Esophagus muscularis mucosa (tissue), 4 donors: ENCODE measurements at places on chromosomes 12 and 14. TPM values are rescaled to one million over a fixed set of nuclear protein-coding genes. Genes with fewer than 3 reads are reported as not detected.

The SLC10A1 gene
- total RNA-seq = not detected

DNA sequence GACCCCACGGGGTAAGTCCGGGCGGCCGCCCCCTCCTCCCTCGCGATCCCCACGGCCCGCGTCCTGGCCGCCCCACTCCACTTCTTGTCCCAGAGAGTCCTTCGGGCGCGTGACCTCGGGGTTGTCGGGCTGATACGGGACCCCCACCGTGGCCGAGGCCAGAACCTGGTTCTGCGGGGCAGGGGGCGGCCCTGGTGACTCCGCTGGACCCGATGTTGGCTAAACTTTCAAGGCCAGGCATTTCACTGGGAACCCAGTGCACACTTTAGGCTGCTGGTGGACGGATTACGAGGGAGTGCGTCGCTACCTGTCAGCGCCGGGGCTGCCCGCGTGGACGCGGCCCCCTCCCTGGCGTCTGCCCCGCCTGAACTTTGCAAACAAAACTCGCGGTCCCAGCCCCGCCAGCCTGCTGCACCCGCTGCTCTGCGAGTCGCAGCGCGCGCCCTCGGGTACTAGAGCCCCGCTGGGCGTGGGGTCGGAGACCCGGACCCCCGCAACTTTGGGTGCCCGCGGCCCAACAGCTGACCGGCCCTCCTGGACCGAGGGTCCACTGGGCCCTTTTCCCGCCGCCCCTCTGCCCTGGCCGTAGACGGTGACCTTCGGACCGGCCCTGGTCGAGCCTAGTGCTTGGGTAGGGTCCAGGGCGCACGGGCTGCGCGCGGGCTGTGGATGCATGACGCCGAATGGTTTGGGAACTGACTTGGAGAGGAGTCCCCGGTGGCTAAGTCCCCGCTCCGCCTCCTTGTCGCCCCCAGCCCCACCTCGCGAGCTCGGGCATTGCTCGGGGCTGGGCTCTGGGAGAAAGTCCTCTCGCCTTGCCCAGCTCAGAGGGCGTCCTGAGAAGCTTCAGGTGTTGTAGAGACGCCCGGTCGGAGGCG is 624 bp downstream of the RIN3 start:
- H3K36me3 ChIP-seq = no peaks in the 10 kb centered on the region
- H3K27ac ChIP-seq = peak overlapping the region; percentile 86
- no peaks in the 10 kb centered on the region for H3K27me3 ChIP-seq
- no peak for DNase-seq
- peak overlapping the region; percentile 89 for H3K4me3 ChIP-seq

The RNASE3 gene
- not detected for total RNA-seq

The TMEM233 gene
- total RNA-seq = 0.17 TPM

DNA sequence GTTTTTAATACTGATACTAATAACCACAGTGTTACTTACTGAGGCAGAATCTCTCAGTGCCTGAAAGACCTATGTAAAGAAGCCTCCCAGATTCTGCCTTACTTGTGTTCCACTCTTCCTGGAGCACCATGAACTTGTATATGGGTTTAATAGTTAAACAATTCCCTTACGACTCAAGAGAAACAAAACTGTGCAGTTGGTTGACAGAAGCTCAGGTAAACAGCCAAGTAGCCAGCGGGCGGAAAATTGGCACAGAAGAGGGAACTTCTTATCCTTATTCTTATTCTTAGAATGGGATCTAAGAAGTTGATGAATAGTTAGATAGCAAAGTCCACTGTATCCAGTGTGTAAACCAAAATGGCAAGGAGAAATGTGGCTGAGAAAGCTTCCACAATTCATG is 22.7 kb upstream of the MAGOHB start:
- H3K27me3 ChIP-seq = no peaks in the 10 kb centered on the region
- H3K27ac ChIP-seq = no peak overlapping the region
- no peak overlapping the region for H3K4me3 ChIP-seq
- no peaks in the 10 kb centered on the region for H3K36me3 ChIP-seq
- no peak for DNase-seq

GRCh38 chr12:99974146-99974545 is 10.6 kb downstream of the ANKS1B start:
- H3K27ac ChIP-seq = no peak overlapping the region
- H3K36me3 ChIP-seq = no peaks in the 10 kb centered on the region
- H3K4me1 ChIP-seq = peaks cover 12% of the 10 kb centered on the region
- DNase-seq = no peak
- no peak overlapping the region for H3K4me3 ChIP-seq

- no peak overlapping the region for H3K4me3 ChIP-seq
- H3K4me1 ChIP-seq = no peaks in the 10 kb centered on the region
Measured at GRCh38 chr12:101207086-101207780, 2.8 kb downstream of the SLC5A8 start.

The CIDEB gene
- 12.5 TPM for total RNA-seq

- H3K4me1 ChIP-seq = no peaks in the 10 kb centered on the region
- DNase-seq = no peak
- H3K27ac ChIP-seq = no peak overlapping the region
Measured at GRCh38 chr14:61090432-61091216, 109.6 kb downstream of the SLC38A6 start.

DNA sequence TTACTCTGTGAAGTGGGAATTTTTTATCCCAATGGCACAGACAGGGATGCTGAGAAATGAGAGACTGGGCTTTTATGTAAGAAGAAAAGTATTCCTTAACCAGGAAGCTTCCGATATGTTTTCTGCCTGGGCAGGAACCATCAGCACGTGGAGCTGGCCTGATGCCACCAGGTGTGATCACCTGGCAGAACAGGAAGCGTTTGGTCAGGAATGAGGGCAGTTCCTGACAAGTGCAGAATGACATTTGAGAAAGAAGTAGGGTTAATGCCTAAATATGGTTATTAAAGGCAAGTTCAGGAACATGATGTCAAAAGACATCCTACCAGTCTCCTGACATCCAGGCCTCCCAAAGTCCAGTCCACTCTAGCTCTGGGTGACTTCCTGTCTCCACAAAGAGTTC is 210.3 kb downstream of the NUAK1 start:
- H3K27me3 ChIP-seq = no peaks in the 10 kb centered on the region
- no peaks in the 10 kb centered on the region for H3K4me1 ChIP-seq

DNA sequence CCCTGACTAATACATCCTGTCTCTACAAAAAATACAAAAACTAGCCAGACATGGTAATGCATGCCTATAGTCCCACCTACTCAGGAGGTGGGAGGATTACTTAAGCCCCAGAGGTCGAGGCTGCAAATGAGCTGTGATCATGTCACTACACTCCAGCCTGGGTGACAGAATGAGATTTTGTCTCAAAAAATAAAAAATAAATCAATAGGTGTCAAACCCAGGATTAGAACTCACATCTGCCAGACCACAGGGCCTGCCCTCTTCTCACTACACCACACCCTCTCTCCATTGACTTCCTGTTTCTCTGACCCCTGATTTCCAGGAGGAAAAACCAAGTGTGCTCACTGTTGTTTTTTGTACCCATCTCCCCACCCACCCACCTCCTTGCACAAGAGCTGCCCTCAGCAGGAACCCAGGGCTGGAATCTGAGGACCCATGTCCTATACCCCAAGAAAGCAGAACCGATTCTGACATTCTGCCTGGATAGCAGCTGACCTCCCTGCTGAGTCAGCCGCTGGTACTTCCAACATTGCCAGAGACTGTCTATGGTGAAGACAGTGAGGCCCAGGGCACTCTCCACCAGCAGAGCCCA is 6.2 kb downstream of the CMKLR1 start:
- H3K4me1 ChIP-seq = peaks cover 26% of the 10 kb centered on the region
- H3K4me3 ChIP-seq = no peak overlapping the region
- H3K36me3 ChIP-seq = no peaks in the 10 kb centered on the region
- no peak overlapping the region for H3K27ac ChIP-seq
- H3K27me3 ChIP-seq = no peaks in the 10 kb centered on the region

The IL23A gene
- not detected for total RNA-seq

The NRDE2 gene
- total RNA-seq = 8.0 TPM

GRCh38 chr12:508145-508544 is 48.4 kb downstream of the B4GALNT3 start:
- H3K4me3 ChIP-seq = no peak overlapping the region
- H3K4me1 ChIP-seq = no peaks in the 10 kb centered on the region
- DNase-seq = no peak
- no peaks in the 10 kb centered on the region for H3K36me3 ChIP-seq
- H3K27ac ChIP-seq = no peak overlapping the region
- H3K27me3 ChIP-seq = no peaks in the 10 kb centered on the region

DNA sequence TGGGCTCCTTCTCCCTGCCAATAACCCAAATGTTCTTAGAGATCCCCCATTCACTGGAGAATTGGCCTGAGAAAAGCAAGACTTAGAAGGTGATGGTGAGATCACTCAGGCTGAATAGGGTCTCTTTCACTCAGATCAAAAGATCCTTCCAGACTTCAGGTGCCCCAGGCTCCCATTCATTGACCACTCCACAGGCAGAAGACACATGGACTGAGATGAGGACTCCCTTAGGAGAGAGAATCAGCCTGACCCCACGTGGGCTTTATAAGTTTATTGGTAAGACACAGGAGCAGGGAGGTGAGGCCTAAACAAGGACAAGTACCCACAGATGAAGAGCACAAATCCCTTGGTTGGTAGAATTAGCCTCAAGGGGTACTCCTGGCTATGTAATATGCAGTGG is 6.1 kb upstream of the KRT72 start:
- H3K4me3 ChIP-seq = no peak overlapping the region
- no peak overlapping the region for H3K27ac ChIP-seq
- H3K36me3 ChIP-seq = no peaks in the 10 kb centered on the region
- peaks cover 52% of the 10 kb centered on the region for H3K27me3 ChIP-seq

DNA sequence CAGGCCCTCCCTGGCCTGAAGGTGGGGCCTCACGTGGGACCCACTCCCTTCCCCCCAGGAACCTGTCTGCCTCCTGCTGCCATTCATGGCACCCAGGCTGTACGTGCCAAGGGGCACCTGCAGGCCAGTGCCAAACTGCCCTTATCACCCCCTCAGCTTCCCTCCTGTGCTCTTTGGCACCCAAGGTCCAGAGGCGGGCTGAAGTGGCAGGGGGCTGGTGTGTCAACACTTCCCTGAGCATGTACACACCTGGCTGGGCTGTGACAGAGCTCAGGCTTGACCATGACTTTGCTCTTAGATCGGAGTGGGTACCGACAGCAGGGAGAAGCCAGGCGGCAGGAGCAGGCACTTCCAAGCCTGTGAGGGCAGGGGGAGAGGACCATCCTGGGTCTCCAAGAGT is 41.6 kb downstream of the HSD17B6 start:
- no peak overlapping the region for H3K4me3 ChIP-seq
- H3K4me1 ChIP-seq = peaks cover 15% of the 10 kb centered on the region
- no peaks in the 10 kb centered on the region for H3K27me3 ChIP-seq
- DNase-seq = no peak

The GDF3 gene
- 0.40 TPM for total RNA-seq

- H3K27ac ChIP-seq = peak overlapping the region; percentile 60
- H3K4me1 ChIP-seq = peaks cover 26% of the 10 kb centered on the region
- H3K36me3 ChIP-seq = peaks cover 6% of the 10 kb centered on the region
- H3K4me3 ChIP-seq = no peak overlapping the region
Measured at GRCh38 chr14:75987201-75987970, 1.8 kb downstream of the IFT43 start.

- no peaks in the 10 kb centered on the region for H3K27me3 ChIP-seq
- no peak overlapping the region for H3K4me3 ChIP-seq
- no peak overlapping the region for H3K27ac ChIP-seq
- DNase-seq = no peak
Measured at GRCh38 chr14:51053157-51053556, 41.7 kb downstream of the TRIM9 start.

The ABCC9 gene
- total RNA-seq = 56.2 TPM

The KERA gene
- total RNA-seq = not detected

- no peaks in the 10 kb centered on the region for H3K27me3 ChIP-seq
- no peaks in the 10 kb centered on the region for H3K36me3 ChIP-seq
- no peaks in the 10 kb centered on the region for H3K4me1 ChIP-seq
- no peak for DNase-seq
Measured at GRCh38 chr14:43877351-43877960, 629.6 kb downstream of the FSCB start.

DNA sequence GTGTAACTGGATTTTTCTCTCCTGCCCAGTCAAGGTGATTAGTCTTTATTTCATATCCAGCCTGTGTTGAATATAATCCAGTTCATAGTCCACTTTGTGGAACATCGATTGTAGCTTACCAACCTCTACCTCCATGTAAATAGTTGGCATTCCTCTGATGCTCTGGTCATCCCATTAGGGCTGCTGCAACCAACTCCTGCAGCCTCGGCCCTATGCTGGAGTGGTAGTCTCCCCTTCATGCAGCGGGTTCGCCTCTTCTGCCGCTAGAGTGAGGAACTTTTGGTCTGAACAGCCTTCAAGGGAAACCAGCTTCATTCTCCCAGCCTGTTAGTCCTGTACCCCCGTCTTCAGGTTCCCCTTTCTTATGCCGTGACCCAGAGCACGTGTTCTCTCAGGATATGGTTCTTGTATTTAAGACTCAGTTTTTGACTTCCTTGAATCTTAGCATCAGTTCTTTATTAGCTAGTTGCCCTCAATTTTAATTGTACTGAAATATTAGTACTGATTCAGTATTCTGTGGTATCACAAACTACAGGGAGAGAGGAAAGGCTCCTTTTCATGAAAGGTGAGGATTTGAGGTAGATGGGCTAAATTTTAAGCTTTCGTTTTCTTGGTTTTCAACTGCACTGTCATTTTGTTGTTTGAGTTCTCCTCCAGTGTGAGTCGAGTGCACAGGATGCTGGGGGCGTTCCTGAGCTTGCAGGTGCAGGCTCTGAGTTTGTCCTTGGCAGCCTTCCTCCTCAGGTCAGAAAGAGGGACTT is 33.2 kb downstream of the ZNF664 start:
- DNase-seq = no peak
- no peak overlapping the region for H3K4me3 ChIP-seq
- H3K27ac ChIP-seq = no peak overlapping the region

- no peak for DNase-seq
- H3K27me3 ChIP-seq = no peaks in the 10 kb centered on the region
- H3K36me3 ChIP-seq = no peaks in the 10 kb centered on the region
- H3K4me1 ChIP-seq = no peaks in the 10 kb centered on the region
Measured at GRCh38 chr12:40831916-40832315, 139.7 kb downstream of the CNTN1 start.

The ESRRB gene
- not detected for total RNA-seq

The GZMH gene
- total RNA-seq = 0.50 TPM

- no peaks in the 10 kb centered on the region for H3K27me3 ChIP-seq
- no peaks in the 10 kb centered on the region for H3K36me3 ChIP-seq
- no peak overlapping the region for H3K4me3 ChIP-seq
- peak overlapping the region; percentile 77 for H3K27ac ChIP-seq
Measured at GRCh38 chr12:45296046-45296586, 80.2 kb downstream of the ANO6 start.

DNA sequence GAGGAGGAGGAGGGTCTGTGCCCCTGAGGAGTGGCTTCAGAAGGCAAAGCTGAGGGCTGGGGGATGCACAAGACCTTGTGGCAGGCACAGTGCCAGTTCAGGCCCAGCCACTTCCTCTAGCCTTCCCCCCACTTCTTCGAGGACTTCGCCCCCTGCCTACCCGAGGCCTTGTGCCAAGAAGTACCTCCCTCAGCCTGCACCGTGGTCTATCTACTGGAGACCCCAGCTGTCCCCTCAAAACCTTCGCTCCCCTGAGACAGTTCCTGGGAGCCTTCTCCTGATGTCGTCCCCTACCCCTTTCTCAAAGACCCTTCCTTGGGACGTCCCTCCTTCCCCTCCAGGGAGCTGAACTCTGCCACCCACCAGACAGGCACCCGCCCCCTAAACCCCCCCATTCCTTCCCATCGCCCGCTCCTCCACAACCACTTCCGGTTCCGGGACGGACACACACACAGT is 604 bp downstream of the ZNF384 start:
- H3K36me3 ChIP-seq = peaks cover 4% of the 10 kb centered on the region
- peak overlapping the region; percentile 90 for H3K4me3 ChIP-seq
- peaks cover 53% of the 10 kb centered on the region for H3K4me1 ChIP-seq
- no peaks in the 10 kb centered on the region for H3K27me3 ChIP-seq
- H3K27ac ChIP-seq = peak overlapping the region; percentile 96

- no peak overlapping the region for H3K27ac ChIP-seq
- no peaks in the 10 kb centered on the region for H3K27me3 ChIP-seq
- no peak overlapping the region for H3K4me3 ChIP-seq
- peak; percentile 57 for DNase-seq
Measured at GRCh38 chr14:55938249-55938791, 179.9 kb upstream of the PELI2 start.

The FAM222A gene
- 3.2 TPM for total RNA-seq

The HOXC12 gene
- not detected for total RNA-seq
